ENCODE measurements at places on chromosomes 1 and 21. TPM values are rescaled to one million over a fixed set of nuclear protein-coding genes. Genes with fewer than 3 reads are reported as not detected.

DNA sequence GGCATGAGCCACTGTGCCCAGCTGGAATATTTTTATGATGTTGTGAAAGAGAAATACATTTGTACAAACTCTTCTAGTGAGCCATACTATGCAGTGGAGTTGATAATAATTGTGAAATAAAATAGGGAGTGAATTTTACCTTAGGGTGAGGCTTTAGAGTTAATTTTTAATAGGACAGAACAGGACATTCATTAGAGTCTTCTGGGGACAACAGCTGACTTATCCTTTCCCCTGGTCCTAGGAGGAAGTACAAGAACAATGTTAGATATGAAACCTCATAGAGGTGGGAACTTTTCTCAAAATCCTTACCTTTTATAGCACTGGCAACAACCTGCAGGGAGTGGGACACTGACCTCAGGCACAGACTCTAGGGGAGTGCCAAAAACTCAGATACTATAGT is 21.9 kb downstream of the HAO2 start:
- DNase-seq = no peak

Gene IFNGR2
- total RNA-seq = 15.0 TPM

Gene SPRR1B
- not detected for total RNA-seq

DNA sequence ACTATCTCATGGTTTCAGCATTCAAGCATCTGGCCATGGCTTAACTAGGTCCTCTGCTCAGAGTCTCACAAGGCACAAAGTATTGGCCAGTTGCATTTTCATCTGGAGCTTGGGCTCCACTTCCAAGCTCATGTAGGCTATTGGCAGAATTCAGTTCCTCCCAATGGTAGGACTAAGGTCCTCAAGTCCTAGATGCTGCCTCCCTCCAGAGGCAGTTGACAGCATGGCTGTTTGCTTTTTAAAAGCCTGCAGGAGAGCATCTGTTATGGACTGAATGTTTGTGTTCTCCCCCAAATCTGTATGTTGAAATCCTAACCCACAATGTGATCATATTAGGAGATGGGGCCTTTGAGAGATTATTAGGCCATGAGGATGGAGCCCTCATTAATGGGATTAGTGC is 38.0 kb upstream of the HLX start:
- DNase-seq = no peak

Gene PBX1
- 0.39 TPM for total RNA-seq

GRCh38 chr21:34154878-34155277 is 81.5 kb downstream of the MRPS6 start:
- DNase-seq = no peak

Gene NTMT2
- not detected for total RNA-seq

Gene RAB29
- 22.3 TPM for total RNA-seq

- no peak for DNase-seq
These were observed 250.6 kb downstream of the PRDM2 start for GRCh38 chr1:13950637-13951036.

Gene KIF17
- total RNA-seq = 0.18 TPM

- no peak for DNase-seq
These were observed 327.8 kb upstream of the USP24 start for GRCh38 chr1:55542901-55543504.

- DNase-seq = no peak
These were observed 20.0 kb downstream of the PHLDA3 start for GRCh38 chr1:201448990-201449389.

Gene AMY2A
- not detected for total RNA-seq

Gene KCNT2
- not detected for total RNA-seq

DNA sequence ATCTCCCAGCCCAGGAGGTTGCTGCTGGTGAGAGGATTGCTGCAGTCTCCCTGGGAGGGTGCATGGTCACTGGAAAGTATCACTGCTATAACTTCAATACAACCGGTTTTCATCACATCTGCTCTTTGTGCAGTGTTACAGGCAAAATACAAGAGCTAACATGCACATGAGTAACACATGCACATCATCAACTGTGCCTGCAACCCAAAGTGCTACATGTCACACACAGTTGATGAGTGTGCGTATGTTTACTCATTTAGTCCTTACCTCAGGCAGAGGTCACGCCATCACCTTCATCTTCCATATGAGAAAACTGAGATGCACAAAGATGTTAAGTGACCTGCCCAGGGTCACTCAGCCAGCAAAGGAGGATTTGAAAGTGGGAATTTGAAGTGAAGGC is 277.7 kb downstream of the FAM72C start:
- no peak for DNase-seq

DNA sequence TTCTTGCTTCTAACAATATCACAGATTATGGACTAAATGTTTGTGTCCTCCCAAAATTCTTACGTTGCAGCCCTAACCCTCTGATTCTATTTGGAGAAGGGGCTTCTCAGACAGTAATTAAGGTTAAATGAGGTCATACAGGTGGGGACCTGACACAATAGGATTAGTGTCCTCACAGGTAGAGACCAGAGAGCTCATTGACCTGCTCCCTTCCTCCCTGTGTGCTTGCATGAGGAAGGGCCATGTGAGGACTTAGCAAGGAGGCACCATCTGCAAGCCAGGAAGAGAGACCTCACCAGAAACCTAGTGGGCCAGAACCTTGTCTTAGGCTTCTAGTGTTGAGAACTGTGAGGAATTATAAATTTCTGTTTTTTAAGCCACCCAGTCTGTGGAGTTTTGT is 322.6 kb downstream of the SMYD3 start:
- DNase-seq = no peak

Gene HAO2
- not detected for total RNA-seq

GRCh38 chr21:46437511-46437910 is 21.2 kb upstream of the DIP2A start:
- no peak for DNase-seq

GRCh38 chr1:1165900-1166421 is 7.7 kb upstream of the TTLL10 start:
- DNase-seq = no peak

Gene IL19
- not detected for total RNA-seq

DNA sequence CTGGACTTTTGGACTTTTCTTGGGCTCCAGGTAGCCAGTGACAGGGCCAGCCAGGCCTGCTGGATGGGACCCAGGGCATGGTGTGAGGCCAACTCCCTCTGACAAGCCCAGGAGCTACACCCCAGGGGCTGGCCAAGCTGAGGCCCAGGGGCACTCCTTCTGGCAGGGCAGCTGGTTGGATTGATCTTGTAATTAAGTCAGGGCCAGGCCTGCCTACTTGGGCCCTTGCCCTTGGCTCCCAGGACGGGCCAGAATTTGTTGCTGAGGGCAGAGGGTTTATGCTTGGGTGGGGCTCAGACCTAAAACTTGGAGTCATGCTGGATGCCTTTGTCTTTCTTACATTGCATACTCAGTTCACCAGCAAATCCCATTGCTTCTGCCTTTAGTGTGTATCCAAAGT is 20.7 kb downstream of the KCNA2 start:
- no peak for DNase-seq

DNA sequence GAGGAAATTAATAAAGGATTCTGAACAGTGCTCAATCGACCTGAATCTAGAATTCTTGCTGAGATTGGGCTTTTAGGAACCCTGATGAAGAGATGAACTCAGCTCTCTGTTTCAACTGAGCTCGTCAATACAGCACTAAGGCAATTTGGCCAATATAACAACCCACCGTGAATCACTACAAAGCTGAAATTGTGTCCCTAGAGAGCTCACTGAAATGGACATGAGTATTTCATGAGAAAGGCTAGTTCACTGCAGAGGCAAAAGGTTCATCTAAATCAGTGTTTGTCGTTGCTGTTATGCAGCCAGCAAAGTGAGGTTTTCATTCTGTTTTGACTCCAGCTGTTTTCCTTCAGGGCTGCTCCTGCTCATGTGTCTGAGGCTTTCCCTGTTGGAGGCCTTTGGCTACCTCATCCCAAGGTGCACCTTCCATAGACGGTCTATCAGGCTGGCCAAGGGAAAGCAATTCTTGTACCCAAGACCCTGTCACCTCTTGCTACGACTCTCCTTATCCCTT is 83.5 kb downstream of the URB2 start:
- DNase-seq = no peak

DNA sequence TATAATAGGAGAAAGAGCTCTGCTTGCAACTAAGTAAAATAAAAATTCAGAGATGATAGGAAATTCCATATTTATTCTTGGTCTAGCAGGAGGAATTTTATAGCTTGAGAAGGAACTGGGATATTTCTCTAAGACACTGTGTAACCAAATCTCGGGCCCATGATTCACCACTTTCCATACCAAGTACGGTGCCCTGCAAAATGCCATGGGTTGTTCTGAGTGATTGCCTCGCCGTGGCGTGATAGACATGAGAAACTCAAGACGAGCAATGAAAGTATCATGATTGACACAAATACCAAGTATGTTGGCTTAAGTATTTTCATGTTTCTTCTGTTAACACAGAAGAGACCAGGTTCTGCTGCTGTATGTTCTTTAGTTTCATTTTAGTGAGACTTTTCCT is 167.2 kb downstream of the LMO4 start:
- no peak for DNase-seq

GRCh38 chr1:68479501-68479900 is 17.4 kb downstream of the DEPDC1 start:
- no peak for DNase-seq

- no peak for DNase-seq
These were observed 287.4 kb upstream of the SNX7 start for GRCh38 chr1:98374098-98374497.

GRCh38 chr1:12078938-12079861 is 16.1 kb downstream of the TNFRSF8 start:
- DNase-seq = no peak

DNA sequence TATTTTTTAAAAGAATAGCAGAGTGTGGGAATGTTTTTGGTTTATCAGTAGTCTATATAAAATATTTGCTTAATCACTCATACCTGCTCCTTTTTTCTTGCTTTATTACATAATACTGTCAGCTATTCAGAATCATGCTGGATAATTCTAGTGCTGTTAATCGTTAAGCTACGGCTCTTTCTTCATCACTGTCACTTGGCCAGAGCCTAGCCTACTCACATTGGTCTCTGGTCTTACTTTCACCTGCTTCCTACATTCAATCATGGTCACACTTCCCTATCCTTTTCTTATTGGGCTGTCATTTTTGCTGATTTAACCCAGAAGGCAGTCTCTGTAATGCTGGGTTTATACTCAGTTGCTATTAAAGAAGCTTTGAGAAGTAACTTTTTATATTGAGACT is 2.5 kb downstream of the KLHL20 start:
- no peak for DNase-seq

DNA sequence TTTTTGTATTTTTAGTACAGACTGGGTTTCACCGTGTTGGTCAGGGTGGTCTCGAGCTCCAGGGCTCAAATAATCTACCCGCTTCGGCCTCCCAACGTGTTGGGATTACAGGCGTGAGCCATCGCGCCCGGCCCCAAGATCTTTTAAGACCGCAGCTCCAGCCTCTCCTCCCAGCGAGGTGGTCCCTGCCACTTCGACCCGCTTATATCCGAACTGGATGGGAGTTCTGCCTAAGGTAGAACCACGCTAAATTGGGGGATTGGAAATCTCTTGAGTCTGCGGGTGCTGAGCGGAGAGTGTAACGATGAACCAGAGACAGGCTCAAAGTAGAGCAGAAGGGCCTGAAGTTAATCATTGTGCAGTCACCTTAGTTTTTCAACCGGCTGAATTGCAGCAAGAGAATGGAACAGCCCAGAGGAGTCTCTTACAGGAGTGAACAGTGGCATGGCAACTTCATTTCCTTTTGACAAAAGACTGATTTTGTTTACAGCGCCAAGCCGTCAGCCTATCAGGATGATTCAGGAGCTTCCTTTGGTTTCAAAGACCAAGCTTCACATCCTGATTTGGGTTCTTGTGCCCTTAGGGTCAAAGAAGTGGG is 726 bp upstream of the CYB5R1 start:
- DNase-seq = no peak

GRCh38 chr1:175539986-175540385 is 203.4 kb downstream of the TNR start:
- no peak for DNase-seq

DNA sequence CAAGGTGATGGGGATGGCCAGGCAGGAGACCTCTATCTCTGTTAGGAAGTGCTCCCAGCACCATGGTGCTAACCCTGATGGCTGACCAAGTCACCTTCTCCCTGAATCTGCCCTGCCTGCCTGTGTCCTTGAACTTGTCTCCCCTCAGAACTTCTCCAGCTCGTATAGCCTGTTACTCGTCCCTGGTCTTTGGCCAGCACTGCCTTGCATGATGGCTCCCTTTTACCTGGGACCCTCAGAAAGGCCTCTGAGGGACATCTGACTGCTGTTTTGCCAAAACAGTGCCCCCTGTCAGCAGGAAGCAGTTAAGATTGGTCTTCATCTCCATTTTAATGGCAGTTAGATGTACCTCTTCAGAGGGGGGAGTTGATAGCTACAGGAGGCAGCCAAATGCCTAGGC is 148.3 kb downstream of the RHOU start:
- no peak for DNase-seq

GRCh38 chr1:79815115-79815514 is 808.6 kb upstream of the ADGRL4 start:
- no peak for DNase-seq

Gene SPRR2G
- not detected for total RNA-seq

DNA sequence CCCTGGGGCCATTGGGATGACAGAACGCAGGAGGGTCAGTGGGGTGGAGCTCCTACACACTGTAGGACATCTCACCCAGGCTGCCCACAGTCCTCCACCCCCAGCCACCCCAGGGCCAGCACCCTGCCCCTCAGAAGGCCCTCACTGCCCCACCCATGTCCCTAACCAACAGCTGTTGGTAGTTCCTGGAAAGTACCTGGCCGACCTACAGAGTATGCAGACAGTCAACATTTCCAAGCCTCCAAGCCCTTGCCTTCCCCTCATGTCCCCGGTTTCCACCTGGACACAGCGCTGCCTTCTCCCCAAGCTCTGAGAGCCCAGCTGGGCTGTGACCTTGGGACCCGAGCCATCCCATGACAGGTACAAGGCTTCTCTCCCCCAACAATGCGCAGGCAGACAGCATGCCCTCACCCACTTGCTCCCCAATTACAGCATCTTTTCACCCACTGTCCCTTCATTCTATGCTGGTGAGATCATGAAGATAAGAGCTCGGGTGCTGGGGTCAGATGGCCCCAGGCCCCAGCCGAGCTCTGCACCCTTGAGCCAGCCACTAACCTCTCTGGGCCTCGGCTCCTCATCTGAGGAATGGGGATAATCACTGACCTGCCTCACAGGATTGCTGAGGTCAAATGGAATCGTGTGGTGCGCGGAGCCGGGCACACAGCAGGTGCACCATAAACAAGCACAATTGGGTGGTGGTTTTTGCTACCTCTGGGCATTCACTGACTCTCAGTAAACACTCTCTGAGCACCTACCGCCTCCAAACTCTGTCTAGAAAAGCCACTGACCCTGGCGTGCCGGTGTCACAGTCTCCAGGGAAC is 11.2 kb downstream of the LAPTM5 start:
- no peak for DNase-seq

GRCh38 chr1:5271264-5271663 is 616.9 kb downstream of the AJAP1 start:
- no peak for DNase-seq

- DNase-seq = no peak
These were observed at the start of gene TMEM269 for GRCh38 chr1:42784946-42785693. TMEM269 (plus strand) TSS chr1:42784991; CDS start chr1:42789894, 4,903 bp downstream.

All from activated naive CD4-positive, alpha-beta T cell treated with anti-CD3 and anti-CD28 coated beads, Interleukin-2, amount 50 U/mL, for 72 hours (primary cell).